Stimulated activated CD4-positive, alpha-beta T cell treated with anti-CD3 and anti-CD28 coated beads, Interleukin-4, amount 100 ng/mL, for 24 hours (primary cell): ENCODE measurements at places on chromosomes 11 and 22.

DNA sequence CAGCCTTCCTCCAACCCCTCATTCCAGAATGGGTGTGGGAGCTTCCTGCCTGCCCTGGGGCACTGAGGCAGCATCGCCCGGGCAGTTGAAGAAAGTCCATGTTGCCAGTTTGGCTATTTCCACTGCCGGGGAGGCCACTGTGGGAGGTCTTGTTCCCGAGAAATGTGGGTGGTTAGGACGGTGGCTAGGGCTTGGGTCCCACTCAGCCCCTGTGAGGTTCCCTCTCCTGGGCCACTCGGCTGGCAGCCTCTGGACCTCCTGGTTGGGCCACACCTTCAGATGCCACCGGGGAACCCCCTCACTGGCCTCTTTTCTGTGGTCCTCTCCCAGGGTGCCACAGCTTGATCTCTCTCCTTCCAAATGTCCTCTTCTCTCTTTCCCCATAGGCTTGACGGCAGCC, 5.1 kb upstream of the PPP6R3 start:
- DNase-seq = no peak

- peak; percentile 66 for DNase-seq
These were observed 4.6 kb downstream of the SAA2 start for GRCh38 chr11:18243783-18244362.

DNA sequence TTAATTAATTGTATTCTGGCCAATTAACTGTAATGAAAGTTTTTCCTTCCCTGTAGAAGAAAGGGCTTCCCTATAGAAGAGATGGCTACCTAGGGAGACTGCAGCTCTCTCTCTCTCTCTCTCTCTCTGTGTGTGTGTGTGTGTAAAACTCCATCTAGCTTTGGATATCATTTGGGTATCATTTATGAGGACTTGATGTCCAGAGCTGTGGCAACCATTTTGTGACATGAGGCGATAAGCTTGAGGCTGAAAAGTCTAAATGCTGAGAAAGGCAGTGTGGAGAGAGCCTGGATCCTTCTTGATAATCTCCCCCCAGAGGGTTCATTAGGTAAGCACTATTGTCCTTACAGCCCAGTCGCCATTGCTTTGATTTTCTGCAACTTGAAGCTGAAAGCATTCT, 30.7 kb upstream of the RASD2 start:
- DNase-seq = no peak

DNA sequence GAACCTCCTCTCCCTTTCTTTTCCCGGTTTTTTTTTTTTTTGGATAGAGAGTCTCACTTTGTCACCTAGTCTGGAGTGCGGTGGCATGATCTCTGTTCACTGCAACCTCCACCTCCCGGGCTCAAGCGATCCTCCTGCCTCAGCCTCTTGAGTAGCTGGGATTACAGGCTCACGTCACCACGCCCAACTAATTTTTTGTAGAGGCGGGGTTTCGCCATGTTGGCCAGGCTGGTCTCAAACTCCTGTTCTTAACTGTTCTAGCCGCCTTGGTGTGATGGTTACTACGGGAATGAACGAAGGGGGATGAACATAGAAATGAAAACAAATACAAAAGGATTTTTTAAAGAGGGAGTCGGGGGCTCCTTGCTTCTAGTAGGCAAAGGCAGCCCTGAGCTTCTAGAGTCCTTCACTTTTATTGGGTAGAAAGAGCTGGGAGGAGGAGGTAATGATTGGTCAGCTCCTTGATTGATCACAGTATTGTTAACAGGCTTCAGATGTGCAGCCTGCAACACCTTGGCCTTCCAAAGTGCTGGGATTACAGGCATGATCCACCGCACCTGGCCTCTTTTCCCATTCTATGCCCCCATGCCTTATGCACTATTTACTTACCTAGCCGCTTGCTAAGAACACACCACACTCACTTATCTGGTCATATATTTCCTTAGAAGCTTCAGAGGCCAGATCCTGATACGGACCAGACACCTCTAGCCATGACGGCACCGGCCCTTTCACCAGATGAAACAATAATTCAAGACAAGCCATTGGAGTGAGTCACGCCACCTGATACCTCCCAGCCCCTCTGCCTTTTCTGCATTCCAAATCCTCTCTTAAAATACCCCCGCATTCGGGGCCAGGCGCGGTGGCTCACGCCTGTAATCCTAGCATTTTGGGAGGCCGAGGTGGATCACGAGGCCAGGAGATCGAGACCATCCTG, 20.7 kb downstream of the SUSD2 start:
- DNase-seq = no peak

GRCh38 chr22:37052386-37053309, 1.1 kb downstream of the KCTD17 start:
- DNase-seq = no peak

DNA sequence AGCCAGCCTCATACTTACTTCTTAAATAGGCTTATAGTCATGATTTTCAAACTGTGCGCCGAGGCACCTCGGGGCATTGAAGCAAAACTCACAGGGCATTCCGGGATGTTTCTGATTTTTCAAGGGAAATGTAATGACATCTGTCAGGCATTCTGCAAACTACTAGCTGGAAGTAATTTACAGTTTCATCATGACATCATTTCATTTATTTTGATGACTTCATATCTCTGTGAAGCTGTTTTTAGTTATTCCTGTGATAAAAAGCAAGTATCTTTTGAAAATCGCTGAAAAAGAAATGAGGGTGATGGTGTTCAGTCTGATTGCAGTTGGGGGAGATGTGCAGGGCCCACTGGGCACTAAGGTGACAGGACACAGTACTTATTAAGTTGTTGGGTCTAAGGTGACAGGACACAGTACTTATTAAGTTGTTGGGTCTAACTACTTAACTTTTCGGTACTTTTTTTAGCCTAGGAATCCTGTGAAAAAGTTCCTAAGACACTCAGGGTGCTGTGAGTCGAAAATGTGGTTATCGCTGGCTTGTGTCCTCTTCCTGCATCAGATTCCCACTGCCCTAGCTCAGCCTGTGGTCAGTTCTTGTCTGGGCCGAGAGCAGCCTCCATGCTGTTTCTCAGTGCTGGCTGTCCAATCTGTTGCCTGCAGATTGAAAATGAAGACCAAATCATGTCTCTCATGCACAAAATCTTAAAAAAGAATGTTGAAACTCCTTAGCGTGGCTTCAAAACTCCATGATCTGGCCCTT, 42.6 kb downstream of the APLP2 start:
- DNase-seq = no peak

DNA sequence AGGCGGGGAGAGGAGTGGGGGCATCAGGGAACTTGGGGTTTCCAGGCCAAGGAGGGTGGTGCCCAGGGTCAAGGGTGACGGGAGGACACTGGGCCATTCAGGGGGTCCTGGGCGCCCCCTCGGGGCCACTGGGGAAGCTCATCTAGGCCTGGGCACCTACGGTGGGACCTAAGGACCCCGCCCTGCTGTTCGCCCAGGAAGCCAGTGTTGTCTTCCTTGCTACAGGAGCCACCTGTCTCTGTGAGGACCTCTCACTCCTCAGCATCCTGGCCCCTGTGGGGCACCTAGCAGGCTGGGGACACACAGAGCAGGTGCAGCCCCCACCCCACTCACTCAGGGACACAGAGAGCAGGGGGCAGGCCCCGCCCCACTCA, 191.6 kb downstream of the IGLL1 start:
- no peak for DNase-seq

DNA sequence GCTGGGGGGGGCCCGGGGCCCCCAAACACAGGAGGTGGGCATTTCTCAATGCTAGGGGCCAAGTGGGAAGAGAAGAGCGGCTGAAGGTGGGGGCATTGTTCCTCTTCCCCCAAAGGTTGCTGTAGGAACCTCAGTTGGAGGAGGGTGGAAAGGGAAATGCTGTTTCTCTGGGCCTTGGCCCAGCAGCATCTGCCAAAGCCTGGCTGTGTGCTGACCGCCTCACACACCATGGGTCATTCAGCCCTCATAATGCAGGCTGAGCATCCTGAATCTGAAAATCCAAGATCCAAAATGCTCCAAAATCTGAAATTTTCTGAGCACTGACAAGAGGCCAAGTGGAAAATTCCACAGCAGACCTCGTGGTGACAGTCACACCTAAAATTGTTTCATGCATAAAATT, 49.0 kb upstream of the BID start:
- DNase-seq = no peak

GRCh38 chr22:50620593-50621355, 7.2 kb downstream of the ARSA start:
- peak; percentile 61 for DNase-seq

- DNase-seq = no peak
These were observed 15.4 kb downstream of the PPM1F start for GRCh38 chr22:21937041-21937820.

DNA sequence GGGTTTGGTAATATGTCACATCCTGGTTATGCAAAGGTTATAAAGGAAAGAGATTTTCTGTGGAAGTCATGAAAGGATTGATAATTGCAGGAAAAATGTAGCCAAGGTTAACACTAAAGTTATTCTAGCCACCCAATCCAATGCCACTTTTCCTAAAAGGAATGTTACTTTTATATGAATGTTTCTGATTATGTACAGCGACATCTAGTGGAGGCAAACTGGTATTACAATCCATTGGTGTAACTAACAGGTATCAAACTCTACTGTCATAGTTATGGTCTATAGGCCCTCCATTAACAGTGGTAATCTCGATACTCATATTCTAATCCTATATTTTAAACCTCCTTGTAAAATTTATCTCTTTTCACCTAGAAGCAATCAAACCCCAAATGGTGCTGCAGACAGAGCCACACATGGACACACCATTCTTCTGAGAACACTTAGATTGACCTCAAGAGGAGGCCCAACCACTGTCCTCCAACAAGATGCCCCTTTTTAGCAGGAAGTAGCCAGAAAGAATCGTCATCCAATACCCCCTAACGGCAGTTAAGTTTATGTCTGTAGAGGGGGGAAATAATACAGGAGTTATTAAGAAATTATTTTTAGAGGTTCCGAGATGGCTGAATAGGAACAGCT, 74.9 kb upstream of the RAG2 start:
- peak; percentile 16 for DNase-seq

DNA sequence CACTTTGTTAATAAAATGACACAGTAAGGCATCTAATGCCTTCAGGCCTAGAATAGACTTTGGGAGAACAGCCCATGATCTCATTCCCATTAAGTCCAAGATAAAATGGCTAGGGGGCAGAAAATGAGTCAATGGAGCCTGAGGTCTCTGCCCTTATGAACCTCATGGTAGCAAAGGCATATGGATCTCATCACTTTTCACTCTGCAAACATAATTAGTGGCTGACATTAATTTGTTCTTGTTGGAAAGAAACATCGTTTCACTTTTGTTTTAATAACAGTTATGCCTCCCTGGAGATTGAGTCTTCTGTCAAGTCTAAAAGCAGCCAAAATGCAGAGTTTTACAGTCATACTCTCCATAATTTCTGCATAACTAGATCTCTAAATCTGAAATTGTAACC, 111.8 kb upstream of the API5 start:
- DNase-seq = no peak

GRCh38 chr22:44266796-44267760, 45.7 kb downstream of the SHISAL1 start:
- no peak for DNase-seq
